ENCODE measurements at places on chromosomes 6 and 20.

- no peak for ATAC-seq
These were observed 49.2 kb downstream of the ANKS1A start for GRCh38 chr6:34938268-34938667.

- no peak for ATAC-seq
These were observed 2.6 kb downstream of the GHRH start for GRCh38 chr20:37259031-37259430.

DNA sequence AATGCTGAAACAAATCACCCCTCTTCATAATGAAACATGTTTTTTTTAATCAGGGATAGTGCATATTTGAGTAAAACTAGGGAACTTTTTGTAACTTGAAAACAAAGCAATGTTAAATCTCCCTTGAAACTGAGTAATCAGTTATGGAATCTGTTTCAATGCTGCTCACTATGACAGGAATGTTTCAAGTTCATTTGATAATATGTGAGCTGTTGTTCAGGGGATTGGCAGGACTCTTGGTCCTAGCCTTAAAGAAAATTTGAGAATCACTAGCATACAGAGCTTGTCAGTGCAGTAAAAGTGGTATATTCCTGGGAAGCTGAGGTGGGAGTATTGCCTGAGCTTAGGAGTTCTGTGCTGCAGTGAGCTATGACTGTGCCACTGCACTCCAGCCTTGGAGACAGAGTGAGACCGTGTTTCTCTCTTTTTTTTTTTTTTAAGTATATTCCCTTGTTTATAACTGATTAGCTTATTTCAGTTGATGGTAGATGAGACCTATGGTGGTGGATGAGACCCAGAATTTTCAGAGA, 21.6 kb upstream of the CALHM6 start:
- ATAC-seq, result no peak

GRCh38 chr6:6331393-6331792, 10.9 kb upstream of the F13A1 start:
- ATAC-seq, result no peak

DNA sequence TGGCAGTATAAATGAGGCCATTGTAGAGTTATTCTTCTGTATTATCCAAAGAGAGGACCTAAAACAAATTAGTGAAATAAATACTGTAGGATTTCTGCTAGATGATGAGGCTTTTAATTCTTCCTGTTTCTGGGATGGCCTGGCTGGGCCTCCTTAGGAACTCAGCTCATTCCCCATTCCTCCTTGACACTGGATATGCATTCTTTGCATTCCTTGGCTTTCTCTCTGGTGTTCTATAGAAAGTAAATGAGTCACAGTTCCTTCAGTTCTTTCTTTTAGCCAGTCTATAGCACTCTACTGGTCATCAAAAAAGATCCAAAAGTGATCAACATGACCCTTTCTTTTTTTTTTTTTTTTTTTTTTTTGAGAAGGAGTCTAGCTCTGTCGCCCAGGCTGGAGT, 8.6 kb downstream of the OR10C1 start:
- no peak for ATAC-seq

DNA sequence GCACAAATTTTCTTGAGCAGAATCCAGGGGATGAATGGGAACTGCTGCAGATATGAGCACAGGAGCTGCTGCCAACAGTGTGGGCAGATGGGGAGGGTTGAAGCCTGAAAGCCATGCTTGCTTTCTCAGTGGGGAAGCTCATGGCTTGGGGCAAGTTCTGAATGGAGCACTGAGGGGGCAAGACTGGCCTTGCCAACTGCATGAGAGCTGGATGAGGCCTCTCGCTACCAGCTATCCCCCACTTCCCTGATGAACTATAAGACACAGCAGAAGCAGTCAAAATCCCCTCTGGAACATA, 28.3 kb downstream of the TREM1 start:
- ATAC-seq, result no peak

DNA sequence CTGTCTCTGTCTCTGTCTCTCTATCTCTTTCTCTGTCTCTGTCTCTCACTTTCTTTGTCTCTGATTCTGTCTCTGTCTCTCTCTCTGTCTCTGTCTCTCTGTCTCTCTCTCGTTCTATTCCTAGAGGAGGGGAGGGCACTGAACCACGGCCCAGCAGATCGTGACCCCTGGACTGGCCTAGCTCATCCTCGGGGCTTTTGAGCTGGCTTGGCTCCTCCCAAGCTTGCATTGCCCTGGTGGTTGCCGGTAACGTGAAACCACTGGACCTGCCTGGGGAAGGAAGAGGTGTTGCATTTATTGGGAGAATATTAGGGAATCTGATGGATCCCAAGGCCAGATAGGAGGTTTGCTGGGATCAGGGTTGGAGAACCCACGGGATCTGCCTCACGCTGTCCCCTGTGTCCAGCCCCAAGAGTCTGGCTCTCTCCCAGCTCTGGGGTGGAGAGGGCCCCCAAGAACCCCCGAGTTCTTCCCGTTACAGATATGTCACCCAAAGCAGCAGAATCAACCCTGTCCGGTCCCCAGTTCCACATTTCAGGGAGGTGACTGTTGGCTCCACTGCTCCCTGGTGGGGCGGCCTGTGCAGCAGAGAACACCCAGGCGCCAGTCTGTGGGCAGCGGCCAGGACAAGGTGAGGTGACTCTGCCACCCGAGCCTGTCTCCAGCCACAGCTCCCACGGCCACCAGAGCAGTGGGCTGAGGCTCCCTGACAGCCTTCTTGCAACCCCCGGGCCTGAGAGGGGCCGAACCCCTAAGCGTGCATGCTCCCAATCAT, 228.3 kb downstream of the TTLL2 start:
- ATAC-seq, result no peak

DNA sequence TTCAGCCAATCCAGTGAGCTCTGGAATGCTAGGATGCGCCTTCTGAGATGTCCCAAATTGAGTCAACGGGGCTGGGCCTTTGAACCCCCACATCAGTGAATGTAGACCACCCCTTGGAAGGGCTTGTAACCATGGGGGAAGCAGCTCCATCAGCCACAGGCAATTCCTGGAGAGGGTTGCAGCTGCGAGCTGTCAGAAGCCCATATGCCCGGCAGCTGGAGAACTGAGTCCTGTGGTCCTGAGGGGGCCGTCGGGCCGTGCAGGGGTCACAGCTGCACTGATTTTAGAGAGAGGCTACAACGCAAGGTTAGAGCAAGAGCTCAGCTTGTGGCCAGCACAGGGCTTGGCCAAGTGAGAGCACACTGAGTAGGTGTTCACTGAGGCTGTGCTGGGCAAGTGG, 121.3 kb downstream of the TOX2 start:
- ATAC-seq, result no peak

DNA sequence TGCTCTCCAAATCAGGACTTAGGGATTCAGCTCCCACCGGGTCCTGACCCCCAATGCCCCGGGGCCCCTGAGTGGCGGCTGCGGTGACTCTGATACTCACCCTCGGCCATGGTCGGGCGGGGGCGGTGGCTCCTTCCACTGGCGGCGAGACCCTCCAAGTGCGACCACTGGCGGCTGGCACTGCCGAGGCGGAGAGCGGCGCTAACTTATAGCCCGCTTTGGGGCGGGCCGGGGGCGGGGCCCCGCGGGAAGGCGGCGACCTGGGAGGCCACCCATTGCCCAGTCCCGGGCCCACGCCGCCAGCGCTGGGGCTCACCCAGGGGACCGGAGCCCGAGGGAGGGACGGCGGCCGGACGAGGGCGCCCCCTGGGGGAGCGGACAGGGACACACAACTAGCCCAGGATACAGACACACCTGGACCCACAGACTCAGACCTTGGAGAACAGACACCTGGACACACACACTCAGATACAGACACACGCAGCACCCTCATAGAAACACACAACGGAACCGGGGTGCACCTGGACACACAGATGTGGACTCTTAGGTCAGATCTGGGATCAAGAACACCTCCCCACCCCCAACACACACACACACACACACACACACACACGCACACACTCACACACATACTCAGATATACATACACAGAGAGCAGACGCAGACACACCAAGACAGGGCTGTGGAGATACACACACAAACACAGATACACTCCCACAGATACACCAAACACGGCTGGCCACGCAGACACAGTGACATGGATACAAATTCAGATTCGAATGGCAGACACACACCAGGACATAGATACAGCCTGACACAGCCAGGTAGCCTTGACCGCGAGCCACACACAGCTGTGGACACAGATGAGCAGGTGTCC, at the start of gene TGM2:
Gene TGM2, minus strand, starts transcription at position 182 of the 877 bp plus-strand sequence. Its CDS starts 72 bp downstream, at position 110.
- peak; percentile 78 for ATAC-seq

- no peak for ATAC-seq
These were observed 226.4 kb upstream of the EYS start for GRCh38 chr6:65933390-65933789.

DNA sequence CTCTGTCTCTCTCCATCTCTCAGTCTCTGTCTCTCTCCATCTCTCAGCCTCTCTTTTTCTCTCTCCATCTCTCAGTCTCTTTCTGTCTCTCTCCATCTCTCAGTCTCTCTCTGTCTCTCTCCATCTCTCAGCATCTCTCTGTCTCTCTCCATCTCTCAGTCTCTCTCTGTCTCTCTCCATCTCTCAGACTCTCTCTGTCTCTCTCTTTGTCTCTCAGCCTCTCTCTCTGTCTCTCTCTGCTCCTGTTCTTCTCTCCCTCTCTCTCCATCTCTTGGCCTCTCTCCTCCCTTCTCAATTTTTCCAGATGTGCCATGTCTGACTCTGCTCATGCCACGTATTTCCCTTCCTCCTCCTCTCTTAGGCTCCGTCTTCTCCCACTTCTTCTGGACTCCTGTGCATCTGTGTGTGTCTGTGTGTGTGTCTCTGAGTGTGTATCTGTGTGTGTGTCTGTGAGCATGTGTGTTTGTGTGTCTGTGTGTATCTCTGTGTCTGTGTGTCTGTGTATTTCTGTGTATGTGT, 72.7 kb downstream of the SRC start:
- ATAC-seq, result no peak

- no peak for ATAC-seq
These were observed 37.3 kb downstream of the PGM3 start for GRCh38 chr6:83155794-83156193.

DNA sequence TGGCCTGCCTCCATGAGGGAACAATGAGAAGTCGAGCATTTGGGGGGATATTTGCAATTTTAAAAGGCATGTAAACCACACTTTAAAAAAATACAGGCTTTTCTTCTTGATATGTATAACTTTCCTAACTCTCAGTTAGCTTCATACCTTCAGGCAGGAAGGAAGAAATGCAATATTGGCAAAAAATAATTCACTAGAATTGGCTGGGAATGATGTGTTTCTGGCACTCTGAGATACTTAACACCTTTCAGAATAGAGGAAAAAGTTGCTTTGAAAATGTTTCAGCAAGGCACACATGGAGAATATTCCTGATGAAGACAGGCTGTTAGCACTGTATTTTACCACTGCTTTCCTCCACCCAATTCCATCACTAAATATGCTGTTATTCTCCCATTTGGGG, 747.6 kb downstream of the HDGFL1 start:
- ATAC-seq, result no peak
